ENCODE measurements at places on chromosomes 5 and 9.

DNA sequence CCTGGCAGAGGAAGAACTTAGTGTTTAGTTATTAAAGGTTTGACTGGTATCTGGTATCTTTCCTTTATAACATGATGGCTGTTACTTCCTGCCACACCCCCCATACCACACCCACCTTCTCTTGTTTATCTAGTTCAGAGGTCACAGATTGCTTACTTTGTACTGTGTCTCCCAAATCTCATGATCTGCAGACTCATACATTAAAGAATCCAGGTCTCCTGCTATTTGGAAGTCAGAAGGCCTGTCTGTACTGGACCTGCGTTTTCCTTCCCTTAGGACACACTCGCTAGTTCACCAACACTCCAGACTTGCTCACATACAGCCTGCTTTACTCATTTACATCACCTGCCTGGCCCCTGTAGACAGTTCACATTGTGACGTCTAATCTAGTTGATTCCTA is 39.3 kb downstream of the NUDT12 start:
- DNase-seq: no peak

GRCh38 chr9:84499969-84500582 is 159.5 kb upstream of the SLC28A3 start:
- no peak for DNase-seq

DNA sequence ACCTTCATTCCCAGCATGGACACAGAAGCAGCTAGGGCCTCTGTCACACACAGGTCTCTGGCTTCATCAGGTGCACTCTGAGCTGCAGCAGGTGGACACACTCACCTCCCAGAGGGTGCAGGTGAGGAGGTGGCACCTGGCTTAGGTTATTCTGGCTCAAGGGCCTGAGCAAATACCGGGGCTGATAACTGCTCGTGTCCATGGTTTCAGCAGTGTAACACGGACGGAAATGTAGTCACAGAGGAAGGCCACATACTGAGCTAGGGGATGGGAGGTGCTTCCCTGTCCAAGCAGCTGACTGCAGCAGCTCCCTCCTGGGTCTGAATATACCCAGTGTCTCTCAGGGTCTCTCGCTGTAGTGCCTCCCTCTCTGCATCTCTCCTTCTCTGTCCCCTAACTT is 5.7 kb downstream of the PHF2 start:
- DNase-seq: no peak

DNA sequence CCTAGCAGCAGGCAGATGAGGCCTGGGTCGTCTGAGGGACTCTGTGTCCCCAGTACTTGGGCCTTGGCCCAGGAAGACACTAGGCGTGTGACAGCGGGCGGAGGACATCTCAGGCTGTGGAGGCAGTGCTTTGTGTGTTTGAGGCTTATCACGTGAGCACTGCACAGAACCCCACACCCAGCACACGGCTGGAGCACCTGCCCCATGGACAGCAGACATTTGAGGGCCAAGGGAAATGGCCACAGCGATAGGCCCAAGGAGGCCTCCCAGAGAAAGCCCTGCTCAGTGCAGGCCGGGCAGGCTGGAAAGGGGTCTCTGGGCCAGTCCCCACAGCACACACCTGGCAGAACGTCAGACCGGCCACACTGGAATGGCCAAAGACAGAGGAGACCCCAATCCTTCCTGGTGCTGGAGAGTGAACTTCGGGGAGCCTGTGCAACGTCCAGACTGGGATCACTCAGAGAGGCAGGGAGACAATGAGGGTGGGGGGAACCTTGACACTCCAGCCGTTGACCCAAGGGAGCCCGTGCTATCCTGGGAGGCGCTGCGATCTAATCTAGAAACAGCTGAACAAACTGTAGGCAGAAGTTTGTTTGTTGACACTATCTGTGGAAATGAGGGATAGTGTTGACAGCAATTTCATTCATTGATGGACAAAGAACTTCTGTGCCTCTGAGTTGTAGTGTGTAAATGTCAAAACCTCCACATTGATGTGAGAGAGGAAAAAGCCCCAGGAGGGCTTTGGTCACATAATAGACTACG is 19.6 kb upstream of the FLT4 start:
- DNase-seq: no peak

DNA sequence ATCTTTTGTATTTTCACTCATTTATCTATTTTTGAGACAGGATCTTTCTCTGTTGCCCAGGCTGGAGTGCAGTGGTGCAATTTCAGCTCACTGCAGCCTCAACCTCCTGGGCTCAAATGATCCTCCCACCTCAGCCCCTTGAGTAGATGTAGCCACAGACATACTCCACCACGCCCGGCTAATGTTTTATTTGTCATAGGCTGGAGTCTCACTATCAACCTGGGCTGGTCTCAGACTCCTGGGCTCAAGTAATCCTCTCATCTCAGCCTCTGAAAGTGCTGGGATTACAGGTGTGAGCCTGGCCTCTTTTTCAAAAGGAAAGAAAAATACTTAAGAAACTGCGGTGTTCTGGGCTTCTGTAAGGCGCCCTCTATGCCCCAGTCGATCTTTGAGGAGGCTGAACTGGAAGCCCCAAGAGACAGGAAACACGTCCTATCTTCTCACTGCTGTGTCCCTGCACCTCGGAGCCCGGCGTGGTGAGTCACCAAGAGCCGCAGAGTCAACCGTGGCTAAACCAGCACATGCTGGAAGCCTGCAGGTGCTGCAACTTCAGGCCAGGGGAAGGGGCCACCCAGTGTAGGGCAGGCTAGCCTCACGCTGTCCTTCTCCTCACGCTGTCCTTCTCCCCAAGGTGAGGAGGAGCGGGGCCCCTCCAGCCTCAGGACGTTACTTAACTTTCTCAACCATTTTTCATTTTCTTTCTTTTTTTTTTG is 15.2 kb upstream of the LHX3 start:
- no peak for DNase-seq

GRCh38 chr5:127311349-127311748 is 20.8 kb downstream of the MEGF10 start:
- DNase-seq: no peak

GRCh38 chr5:9380109-9380508 is 165.8 kb downstream of the SEMA5A start:
- no peak for DNase-seq

DNA sequence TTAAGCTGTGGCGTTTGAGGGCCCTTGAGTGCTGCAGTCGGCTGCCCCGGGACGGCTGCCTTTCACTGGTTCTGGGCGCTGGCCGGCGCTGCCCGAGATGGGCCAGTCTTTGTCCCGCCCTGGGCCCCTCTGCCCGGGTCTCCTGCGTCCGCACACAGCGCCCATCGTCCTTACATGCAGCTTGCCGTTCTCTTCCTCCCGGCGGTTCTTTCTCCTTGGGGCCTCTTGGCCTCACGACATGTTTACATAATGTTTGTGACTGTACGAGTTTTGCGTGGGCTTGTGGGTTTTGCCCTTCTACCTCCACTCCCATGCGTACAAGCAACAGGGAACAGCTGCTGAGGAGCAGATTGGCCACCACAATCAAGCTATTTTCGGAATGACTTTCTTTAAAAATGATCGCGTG is 618 bp downstream of the TNPO1 start:
- no peak for DNase-seq

DNA sequence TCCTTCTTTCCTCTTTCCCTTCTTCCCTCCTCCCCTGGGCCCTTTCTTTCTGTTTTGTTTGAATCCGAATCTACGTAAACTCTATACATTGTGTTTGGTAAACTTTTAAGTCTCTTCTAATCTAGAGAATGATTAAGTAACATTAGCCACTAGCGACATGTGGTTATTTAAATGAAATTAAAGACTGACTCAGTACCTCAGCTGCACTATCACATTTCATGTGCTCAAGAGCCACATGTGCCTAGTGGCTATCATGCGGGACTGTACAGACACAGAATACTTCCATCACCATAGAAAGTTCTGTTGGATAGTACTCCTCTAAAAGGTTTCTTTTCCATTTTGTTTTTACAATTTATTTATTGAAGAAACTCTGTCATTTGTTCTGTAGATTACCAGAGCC is 29.0 kb downstream of the DCTN4 start:
- DNase-seq: no peak

- DNase-seq: no peak
Measured at GRCh38 chr5:178424810-178425177, 165.4 kb downstream of the COL23A1 start.

GRCh38 chr9:98329904-98330303 is 74.5 kb upstream of the TBC1D2 start:
- no peak for DNase-seq
